ENCODE measurements at places on chromosomes 2 and 18. TPM values are rescaled to one million over a fixed set of nuclear protein-coding genes. Genes with fewer than 3 reads are reported as not detected.

The TNS1 gene
- 191 TPM for total RNA-seq

The ALPG gene
- not detected for total RNA-seq

DNA sequence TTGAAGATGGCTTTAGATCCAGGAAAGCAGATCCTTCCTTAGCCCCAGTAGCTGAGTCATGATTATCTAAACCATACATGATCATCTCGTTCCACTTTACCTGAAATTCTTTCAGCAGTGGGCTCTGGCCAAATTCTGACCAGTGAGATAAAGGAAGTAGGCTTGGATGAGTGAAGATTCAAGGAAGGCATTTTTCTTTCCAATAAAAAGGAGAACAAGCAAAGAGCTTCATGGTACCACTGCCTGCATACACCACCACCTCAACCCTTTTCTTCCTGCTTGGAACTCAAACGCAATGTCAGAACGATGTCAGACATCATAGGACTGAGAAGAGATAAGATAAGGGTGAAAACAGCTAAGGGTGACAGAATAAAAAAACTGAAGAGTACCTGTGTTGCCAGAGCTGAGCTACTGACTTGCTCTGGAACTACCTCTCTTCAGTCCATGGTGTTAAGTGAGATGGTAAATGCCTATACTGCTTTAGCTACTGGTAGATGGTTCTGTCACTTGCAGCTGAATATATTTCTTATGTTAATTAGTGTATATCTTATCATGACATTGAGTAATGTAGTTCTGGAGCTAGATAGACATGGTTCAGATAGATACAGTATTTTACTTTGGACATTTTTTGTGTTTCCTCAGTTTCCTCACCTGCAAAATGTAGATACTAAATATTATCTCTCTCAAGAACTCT is 58.7 kb upstream of the ACVR1 start:
- DNase-seq, result no peak

DNA sequence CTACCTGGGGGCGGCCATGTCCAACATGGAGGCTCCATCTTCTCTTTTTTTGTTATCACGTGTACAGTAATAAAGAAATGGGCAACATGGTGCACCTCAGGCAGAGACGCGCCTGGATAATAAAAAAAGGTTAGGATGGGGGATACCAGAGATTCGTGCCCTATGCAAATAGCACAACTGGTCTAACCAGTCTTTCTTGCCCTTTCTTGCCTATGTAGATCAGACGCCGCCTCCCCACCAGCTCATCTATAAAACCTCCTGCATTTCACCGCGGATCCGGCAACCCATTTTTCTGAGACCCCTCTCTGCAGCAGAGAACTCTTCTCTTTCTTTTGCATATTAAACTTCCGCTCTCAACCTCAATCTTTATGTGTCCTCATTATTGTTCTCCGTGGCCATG is 68.7 kb downstream of the MYL12B start:
- DNase-seq, result no peak

GRCh38 chr2:176009445-176009844 is 7.4 kb upstream of the LNPK start:
- no peak for DNase-seq

Data from urinary bladder (tissue), 4 donors.